ENCODE measurements at places on chromosomes 6 and 20.
A peak's percentile ranks its signal among the peaks of the same experiment; 100 is the strongest.

DNA sequence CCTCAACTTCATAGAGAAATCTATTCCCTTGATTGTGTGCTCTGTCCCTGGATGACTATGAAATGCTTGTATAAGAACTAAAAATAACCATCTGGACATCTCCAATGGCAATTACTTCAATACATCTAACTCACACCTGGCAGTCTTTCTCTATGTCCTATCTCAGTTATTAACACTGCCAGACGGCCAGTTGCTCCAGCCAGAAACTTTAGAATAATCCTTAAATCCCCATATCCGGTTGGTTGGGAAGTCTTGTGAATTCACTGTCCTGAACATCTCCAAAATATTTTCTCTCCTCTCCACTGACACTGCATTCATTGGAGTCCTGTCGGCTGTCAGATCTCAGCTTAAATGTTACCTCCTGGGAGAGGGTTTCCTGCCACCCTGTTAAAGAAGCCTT is 12.2 kb upstream of the LAMA2 start:
- no peak for DNase-seq

GRCh38 chr6:166864333-166864732 is 92.0 kb downstream of the RNASET2 start:
- DNase-seq, result no peak

DNA sequence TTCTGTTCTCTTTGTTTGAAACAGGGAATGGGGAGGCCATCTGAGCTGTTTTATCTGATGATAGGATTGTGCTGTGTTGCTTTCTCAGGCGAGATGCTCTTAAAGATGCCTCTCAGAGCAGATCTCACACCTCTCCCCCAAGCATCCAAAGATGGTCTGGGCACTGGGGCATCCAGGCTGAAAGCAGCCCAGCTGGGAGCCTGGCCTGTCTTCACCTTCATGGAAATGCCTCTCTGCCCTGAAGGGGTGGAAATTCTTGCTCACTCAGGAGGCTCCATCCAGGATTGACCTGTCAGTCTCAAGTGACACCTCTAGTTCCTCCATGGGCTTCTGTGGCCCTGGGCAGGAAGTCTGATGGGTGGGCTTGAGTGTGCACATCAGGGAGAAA is 86.4 kb downstream of the TCP11 start:
- no peak for DNase-seq

GRCh38 chr20:3758566-3758965 is 9.0 kb downstream of the ADISSP start:
- no peak for DNase-seq

GRCh38 chr20:45235995-45236394 is 14.8 kb downstream of the SEMG2 start:
- DNase-seq, result no peak

DNA sequence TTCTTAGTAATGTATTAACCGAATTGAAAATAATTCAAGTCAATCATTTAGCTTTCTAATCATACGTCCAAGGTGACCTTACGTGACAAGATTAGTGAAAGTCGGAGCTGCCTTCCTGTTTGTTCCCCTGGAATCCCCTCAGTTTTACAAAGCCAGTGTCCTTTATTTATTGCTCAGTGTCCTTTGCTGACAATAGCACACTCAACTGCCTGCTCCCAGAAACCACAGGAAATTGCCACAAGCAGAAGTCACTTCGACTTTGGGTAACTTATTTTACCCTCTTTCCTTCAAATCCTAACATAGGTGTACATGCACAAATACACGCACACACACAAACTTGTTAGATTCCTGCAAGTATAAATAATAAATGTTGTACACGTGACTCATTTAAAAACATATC is 1167.7 kb upstream of the ADGRB3 start:
- no peak for DNase-seq

DNA sequence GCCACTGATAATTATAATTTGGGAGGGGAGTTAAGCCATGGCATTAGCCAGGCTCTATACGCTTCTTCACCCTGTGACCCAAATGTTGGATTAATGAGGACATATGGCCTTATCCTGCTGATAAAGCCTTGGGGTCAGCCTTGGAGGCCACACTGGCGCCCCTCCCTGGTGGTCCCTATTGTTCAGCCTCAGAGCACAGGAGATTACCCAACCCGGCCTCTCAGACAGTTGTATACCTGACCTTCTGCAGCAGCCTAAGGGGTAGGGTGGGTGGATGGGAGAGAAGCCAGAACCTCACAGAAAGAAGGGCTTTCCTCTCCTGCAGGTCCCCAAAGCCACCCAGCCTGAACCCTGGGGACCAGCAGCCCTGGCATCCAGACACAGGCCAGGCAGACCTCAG is 76.8 kb downstream of the LINC00237 start:
- DNase-seq, result no peak

- no peak for DNase-seq
Observed at GRCh38 chr6:72876256-72876655, 254.4 kb downstream of the KCNQ5 start.

DNA sequence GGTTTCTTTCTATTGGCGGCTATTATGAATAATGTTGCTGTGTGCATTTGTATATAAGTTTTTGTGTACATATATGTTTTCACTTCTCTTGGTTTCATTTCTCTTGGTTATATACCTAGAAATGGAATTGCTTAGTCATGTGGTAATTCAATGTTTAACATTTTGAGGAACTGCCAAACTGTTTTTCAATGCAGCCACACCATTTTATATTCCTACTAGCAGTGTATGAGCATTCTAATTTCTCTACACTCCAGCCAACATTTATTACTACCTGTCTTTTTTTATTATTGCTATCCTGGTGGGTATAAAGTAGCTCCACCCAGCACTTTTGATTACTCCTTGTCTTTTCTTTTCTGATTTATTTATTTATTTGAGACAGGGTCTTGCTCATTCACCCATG is 54.8 kb downstream of the PHACTR2 start:
- no peak for DNase-seq

DNA sequence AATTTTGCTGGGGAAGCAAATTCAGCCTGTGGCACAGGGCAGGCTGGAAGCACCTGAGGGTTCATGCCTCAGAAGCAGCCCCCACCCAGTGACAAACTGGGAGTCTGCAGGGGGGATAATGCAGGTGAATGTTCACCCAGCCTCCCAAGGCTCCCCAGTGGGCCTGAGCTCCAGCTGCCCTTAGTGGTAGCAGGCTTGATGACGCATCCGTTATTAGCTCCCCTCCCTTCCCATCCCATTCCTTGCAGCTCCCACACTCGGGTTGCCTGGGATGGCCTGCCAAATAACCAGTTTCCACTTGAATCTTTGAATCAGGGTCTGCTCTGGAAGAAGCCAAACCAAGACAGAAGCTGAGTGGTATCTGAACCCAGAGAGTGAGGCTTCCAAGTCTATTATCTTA is 15.8 kb downstream of the KCNK15 start:
- no peak for DNase-seq

- no peak for DNase-seq
Observed at GRCh38 chr20:53609491-53610445, 16.1 kb upstream of the ZNF217 start.

GRCh38 chr20:35992713-35993335 is 24.4 kb downstream of the CNBD2 start:
- DNase-seq, result peak; percentile 47

Data from renal cortical epithelial cell (primary cell).